ENCODE measurements at places on chromosomes 2 and 18.

GRCh38 chr2:84942964-84943421, 28.0 kb upstream of the KCMF1 start:
- DNase-seq = no peak

GRCh38 chr2:28764909-28765711, 13.5 kb downstream of the PPP1CB start:
- no peak for DNase-seq

GRCh38 chr2:205721057-205721449, 38.8 kb downstream of the NRP2 start:
- DNase-seq = no peak

GRCh38 chr2:101677658-101678057, 19.8 kb upstream of the MAP4K4 start:
- DNase-seq = no peak

DNA sequence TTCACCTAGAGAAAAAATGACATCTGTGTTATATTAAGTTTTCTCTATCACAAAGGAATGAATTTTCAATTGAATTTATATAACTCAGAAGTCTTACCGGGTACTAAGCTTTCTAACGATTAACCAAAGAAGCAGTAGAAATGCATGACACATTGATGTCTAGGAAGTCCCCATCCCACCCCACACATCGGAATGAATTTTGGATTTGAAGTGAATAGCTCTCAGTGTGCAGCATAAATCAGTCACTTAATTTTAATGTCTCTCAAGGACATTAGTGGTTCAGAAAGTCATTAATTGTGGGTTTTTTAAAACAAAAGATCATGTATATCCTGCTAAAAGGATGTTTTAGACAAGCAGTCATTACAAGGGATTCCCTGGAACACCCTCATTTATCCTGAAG, 141.4 kb upstream of the PIEZO2 start:
- no peak for DNase-seq

DNA sequence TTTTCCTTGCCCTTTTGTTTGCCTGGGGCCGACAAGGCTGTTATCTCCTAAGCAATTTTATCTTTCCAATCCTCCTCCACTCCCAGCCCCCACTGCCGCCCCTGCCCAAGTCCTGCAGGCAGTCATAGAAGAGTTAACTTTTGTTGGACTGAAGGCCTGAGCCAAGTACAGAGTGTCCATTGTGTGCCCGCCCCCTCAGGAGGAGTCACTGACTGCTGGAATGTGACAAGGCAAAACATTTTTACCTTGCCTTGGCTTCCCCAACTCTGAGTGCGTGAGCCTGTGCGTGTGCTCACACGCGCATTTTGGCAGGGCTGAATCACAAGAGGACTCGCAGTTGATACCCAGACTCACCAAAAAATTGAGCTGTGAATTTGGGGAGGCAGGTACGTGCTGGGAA, 16.2 kb downstream of the SETBP1 start:
- DNase-seq = no peak

All from stimulated activated CD8-positive, alpha-beta memory T cell treated with anti-CD3 and anti-CD28 coated beads, Interleukin-7, amount 100 ng/mL, for 1 hour (primary cell).